Activated naive CD4-positive, alpha-beta T cell treated with anti-CD3 and anti-CD28 coated beads, Interleukin-2, amount 50 U/mL, for 16 hours (primary cell): ENCODE measurements at places on chromosomes 2 and 18.

- DNase-seq, result no peak
Measured at GRCh38 chr18:13676471-13676870, 49.9 kb downstream of the FAM210A start.

- DNase-seq, result no peak
Measured at GRCh38 chr2:166042768-166043390, 84.9 kb downstream of the SCN1A start.

DNA sequence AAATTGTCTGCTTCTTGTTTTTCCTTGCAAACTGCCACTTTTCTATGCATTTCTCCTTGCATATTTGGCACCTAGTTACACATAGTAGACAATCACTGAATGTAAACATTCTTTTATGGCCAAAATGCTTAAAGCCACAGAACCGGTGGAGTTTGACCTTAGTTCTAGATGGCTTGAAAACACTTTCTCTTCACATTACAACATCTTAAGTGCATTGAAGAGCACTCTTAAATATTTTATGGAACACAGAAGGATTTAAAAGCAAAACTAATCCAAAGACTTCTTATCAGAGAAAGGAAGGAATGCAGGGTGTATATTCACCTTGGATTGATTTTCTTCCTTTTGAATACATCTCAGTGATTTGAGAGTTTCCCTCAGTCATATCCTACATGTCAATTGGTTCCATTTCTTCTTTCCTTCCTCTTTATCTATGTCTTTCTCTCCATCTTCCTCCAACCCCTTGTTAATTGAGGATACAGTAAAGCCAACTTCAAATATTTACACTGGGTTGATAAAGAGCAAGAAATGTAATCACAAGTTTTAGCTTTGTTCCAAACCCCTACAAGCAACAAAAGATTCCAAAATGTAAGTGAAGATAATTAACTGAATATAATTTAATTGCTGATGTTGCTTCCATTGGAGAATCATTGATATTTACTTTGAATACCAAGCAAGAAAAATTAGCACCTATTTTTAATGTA lies 548.0 kb downstream of the CNTNAP5 start:
- DNase-seq, result no peak

- no peak for DNase-seq
Measured at GRCh38 chr2:190717306-190717705, 68.4 kb downstream of the NAB1 start.

DNA sequence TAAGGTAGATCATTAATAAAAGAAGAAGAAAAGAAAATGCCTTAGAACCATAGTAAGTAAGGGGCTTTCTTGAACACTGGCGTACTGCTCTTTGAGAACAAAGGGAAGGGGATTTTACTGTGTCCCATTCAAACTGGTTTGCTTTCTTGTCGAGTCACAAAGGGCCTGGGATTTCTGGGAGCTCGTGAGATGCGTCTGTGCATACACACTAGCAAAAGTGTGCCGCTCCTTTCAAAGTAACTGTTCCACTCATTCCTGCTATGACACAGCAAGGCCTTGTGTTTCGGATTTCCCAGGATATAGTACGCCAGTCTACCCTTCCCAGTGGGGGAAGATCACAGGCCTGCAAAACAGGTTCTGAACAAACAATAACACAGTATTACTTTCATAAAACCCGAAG lies 93.0 kb downstream of the KCTD18 start:
- DNase-seq, result no peak

DNA sequence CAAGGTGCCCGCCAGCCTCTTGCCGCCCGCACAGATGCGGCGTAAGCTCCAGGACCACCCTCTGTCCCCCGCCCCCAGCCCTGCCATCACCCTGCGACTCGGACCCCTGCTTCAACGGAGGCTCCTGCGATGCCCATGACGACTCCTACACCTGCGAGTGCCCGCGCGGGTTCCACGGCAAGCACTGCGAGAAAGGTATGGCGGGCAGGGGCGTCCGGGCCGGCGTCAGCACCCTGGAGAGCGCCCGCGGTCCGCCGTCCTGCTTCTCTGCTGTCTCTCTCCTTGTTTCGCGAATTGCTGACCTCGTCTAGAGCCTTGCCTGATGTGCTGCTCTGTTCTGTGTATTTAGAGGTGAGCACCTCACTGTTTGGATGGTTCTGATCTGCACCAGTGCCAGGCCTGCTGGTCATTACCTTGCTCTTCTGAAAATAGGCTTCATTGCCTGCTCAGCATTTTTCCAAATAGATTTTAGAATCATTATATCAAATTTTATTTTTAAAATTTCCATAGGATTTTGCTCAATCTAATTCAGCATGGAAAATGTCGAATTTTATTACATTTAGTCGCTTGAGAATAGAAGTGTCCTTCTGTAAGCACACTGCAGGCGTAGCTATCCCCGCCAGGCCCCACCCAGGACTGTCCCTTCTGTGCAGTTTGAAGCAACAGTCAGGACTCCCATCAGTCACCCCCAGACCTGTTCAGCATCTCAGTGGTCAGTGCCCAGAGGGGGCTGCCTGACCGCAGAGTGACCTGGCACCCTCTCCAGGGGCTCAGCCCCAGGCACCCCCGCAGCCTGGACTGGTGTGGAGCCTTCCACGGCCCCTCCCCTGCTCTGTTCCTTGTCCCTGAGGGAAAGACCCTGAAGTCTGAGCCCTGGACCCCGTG lies 51.6 kb downstream of the SNED1 start:
- DNase-seq, result no peak
